ENCODE measurements at places on chromosomes 6 and 20.

GRCh38 chr6:159892053-159892452, 1.3 kb downstream of the MAS1 start:
- no peak for DNase-seq

- no peak for DNase-seq
Measured at GRCh38 chr20:47304287-47304686, 52.2 kb downstream of the ZMYND8 start.

DNA sequence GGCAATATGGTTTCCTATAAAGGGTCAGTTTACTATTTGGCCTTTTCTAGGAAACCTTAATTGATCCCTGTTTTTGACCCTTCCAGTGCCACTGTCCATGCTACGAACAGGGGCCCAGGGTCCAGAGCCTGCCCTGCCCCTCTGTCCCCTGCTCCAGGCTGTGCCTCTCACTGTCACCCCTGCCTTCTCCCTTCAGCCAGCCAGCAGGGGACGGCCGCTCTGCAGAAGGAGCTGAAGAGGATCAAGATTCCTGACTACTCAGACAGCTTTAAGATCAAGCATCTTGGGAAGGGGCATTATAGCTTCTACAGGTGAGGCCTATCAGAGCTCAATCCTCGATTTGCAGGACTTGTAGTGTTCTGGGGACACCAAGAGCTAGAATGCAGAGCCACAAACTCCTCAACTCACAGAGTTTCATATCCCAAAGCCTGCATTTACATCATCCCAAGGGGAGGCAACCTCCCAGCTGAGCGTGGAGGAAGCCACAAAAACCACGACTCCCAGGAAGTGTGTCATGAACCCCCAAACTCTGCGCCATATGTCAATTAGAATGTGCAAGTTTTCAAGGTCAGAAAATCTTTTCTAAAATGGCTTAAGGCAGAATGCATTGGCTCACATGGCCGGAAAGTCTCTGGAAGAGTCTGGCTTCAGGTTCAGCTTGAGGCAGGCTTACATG, 3.6 kb downstream of the BPI start:
- DNase-seq: no peak

GRCh38 chr6:163207431-163208383, 206.8 kb upstream of the QKI start:
- no peak for DNase-seq

DNA sequence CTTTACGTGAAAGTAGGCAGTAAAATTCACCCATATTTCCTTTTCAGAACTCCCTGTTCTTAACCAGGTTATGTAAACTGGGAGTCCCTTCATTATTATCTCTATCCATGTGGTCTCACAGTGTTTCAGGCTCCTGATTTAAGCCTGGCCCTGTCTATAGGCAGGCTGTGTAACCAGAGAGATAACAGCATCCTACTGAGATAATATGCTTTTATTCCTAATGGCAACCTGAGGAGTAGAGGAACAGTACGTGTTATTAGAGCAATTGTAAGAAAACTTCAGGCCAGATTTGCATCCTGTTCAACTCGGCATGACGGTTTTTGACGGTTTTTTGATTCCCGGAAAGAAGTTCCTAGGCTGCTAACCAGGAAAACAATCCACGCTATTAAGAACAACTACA, 16.9 kb downstream of the FUT9 start:
- DNase-seq: no peak

GRCh38 chr6:91718198-91718597, 1131.3 kb upstream of the MAP3K7 start:
- DNase-seq: no peak

DNA sequence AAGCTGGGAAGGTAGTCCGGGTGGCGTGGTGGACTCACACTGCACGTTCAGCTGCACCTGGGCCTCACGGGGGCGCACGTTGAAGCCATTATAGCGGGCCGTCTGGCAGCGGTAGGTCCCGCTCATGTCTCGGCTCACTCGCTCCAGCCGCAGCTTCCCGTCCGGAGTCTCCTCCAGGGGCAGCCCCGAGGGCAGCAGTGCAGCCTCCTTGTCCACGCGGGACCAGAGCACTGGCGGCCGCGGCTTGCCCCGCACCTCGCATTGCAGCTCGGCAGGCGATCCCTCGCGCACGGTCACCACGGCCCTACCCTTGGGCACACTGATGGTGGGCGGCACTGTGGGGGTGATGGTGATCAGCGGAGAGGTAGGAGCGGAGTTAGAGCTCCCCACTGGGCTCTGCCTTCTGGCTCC, 47.6 kb downstream of the MDGA1 start:
- no peak for DNase-seq

DNA sequence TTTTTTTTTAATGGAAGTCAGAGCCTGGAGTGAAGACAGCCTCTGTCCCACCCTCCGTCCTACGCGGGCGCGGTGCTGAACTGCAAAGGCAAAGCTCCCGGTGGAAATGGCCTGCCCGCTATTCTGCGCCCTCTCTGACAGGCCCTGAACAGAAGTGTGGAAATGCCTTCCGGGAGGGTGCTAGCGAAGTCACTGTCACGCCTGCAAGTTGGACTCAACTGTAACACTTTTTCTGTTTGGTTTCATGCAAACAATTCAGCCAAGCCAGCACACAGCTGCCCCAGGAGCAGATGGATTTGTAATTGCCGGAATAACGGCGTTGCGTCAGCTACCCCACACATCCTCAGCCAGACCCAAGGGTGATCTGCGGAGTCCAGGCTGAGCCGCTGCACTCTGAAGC, 107.6 kb downstream of the PSMB1 start:
- DNase-seq: no peak

GRCh38 chr20:21517566-21518277, 3.9 kb upstream of the NKX2-2 start:
- peak; percentile 12 for DNase-seq

- DNase-seq: no peak
Measured at GRCh38 chr6:161561908-161562307, 288.0 kb upstream of the AGPAT4 start.

- no peak for DNase-seq
Measured at GRCh38 chr20:48718786-48719578, 108.8 kb downstream of the PREX1 start.

GRCh38 chr20:23409800-23410199, 11.5 kb downstream of the NAPB start:
- no peak for DNase-seq

- peak; percentile 67 for DNase-seq
Measured at GRCh38 chr6:53539561-53539960, 5.3 kb downstream of the GCLC start.

DNA sequence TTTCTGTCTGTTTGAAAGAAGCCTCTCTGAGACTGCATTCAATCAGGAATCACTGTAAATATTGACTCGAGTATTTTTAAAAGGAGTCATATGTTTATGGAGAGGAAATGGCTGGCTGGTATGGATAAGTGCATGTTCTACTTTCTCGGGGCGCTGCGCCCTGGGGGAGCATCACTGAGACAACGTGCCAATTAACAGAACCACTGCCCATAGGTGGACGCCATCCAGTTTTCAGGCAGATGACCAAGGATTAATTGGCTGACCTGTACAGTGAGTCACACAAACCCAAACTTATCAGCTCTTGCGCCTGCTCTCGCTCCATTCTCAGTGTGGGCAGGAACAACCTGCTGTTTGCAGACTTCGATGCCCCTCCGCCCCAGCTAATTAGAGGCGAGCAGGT, 571.2 kb downstream of the QKI start:
- DNase-seq: no peak

- DNase-seq: no peak
Measured at GRCh38 chr20:46375771-46376170, 30.6 kb downstream of the ELMO2 start.

GRCh38 chr6:167803816-167804215, 22.9 kb upstream of the AFDN start:
- DNase-seq: no peak

- DNase-seq: no peak
Measured at GRCh38 chr6:165849534-165850430, 186.7 kb upstream of the PDE10A start.

- no peak for DNase-seq
Measured at GRCh38 chr20:50567860-50568548, 57.8 kb downstream of the PTPN1 start.

DNA sequence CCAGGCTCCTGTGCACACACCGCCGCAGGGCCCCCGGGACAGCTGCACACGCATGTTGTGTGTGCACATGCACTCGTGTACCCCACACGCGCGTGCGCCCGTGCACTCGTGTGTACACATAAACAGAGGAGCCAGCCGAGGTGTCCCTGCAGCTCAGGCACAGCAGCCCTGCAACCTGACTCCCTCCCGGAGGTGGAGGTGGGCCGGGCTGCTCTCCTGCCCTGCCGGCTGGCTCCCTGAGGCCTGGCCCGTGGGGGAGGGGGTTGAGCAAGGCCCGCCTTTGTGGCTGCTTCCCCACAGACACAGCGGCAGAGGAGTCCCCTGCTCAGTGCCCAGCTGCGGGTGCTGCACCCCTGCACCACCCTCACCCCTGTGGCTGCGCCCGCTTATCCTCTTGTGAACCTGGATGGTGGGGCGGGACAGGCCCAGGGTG, 624 bp downstream of the RBBP8NL start:
- no peak for DNase-seq

GRCh38 chr6:144582939-144583613, 297.9 kb downstream of the UTRN start:
- DNase-seq: no peak

DNA sequence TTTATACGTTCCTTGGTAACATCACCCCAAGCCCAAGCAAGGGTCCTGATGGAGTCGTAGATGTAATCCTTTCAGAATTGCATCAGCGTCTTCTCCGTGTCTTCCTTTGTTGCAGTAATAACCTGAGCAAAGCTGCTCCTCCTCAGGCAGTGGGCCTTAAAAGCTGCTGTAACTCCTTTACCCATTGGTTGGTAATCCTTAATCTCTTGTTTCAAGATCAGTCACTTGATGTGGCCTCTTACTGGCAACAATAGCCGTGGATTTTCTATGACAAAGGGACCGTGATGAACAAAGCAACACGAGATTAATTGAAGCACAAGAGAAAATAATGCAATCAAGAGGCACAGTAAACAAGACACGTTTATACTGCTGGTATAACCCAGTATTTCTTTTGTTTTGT, 44.6 kb downstream of the ALDH5A1 start:
- DNase-seq: no peak

- DNase-seq: no peak
Measured at GRCh38 chr20:57003012-57003411, 263.4 kb downstream of the BMP7 start.

DNA sequence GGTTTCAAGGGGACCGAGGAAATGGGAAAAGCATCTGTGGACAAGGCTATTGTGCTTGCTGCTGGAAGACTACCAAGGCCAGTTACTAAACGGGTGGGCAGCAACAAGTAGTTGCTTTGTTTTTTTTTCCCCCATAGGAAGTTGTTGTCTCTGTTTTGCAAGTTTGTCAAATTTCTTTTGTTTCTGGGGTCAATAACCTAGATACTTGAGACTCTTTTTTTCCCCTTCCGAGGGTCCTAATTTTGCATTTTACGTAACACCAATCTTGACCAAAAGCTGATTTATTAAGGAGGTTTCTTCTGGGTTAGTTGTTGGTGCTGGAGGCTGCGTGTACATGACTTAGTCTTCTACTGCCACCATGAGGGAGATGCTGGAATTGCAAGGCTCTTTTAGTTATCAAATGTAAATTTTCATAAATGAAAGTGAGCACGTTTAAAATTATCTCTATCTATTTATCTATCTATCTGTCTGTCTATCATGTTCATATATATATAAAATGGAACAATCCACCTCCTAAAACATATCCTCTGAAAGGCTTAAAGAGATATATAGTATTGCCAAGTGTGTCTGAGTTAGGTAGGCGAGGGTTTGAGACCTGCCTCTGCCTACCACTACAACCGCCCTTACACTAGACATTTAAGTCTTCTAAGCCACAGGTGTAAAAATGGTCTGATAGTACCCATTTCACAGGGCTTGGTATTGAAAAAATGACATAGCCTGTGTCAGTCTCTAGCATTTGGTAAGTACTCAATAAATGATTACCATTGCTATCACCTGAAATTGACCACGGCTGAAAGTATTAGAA, 60.2 kb downstream of the GCLC start:
- DNase-seq: peak; percentile 74

- DNase-seq: no peak
Measured at GRCh38 chr6:117956386-117956785, 49.3 kb downstream of the SLC35F1 start.

- no peak for DNase-seq
Measured at GRCh38 chr20:59448851-59449444, 148.5 kb downstream of the EDN3 start.

DNA sequence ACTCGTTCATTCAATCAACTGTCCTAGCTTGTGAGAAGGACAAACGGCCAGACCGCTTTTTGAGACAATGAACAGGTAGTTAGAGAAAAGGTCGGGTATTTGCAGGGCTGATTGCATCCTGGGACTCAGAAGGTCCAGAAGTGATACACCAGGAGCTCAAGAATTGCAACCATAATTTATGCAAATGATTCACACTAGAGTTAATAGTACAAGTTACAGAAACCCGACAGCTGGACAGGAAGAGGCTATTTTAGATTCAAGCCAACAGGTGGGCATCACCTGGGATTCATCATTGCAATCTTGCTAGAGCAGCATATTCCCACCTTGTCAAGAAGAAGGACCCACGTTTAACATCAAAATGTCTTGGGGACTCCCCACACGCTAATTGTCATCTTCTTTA, 83.5 kb downstream of the TNFAIP3 start:
- no peak for DNase-seq

DNA sequence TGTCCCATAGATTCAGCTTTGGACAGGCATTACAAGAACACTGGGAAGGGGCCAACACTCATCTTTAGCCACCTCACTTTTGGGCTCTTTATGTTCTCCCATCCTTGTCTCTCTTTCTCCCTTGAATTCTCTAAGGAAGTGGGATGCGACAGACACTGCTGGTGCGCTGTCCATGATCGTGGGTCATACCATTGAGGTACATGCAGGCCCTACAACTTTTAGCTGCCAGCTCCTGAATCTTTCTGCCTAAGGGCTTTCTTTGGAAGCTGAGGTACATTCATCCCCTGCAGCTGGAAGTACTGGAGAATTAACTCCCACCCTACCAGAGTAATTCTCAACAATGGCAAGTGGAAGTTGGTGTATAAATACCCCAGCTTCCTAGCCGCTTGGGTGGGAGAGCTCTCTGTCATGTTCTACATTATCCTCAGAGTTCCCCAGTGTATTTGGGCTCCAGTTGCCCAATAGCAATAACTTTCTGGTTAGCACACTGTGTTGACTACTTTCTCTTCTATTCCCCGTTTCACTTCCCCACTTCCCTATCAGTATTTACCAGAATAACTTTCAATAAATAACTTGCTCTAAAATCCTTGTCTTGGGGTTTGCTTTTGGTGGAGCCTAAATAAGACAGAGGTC, 309.4 kb upstream of the RNF24 start:
- no peak for DNase-seq

GRCh38 chr6:141451181-141451510, 681.6 kb upstream of the GJE1 start:
- DNase-seq: no peak

GRCh38 chr20:41776421-41776820, 158.2 kb upstream of the CHD6 start:
- DNase-seq: no peak

DNA sequence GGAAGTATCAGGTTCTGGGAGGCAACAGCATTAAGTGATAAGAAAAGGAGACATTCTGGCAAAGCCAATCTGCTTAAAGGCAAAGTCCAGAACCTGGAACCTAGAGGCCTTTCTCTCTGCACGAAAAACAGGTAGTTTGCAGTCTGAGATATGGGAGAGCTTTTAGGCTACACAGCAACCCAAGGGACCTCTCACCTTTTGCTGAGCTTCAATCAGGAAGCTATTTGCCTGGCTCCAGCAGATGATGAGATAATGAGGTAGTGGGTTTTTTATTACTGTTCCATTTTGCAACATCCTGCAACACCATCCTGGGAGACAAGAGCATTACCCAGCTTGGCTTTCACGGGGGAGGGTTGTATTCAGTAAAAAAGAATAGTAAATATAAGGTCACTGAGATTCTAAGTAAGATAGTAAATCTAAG, 143.1 kb downstream of the ADGRG6 start:
- no peak for DNase-seq

All from liver (tissue), 10 donors.